OCI-M1 (cell line): ENCODE measurements at places on chromosomes 7 and 10.

DNA sequence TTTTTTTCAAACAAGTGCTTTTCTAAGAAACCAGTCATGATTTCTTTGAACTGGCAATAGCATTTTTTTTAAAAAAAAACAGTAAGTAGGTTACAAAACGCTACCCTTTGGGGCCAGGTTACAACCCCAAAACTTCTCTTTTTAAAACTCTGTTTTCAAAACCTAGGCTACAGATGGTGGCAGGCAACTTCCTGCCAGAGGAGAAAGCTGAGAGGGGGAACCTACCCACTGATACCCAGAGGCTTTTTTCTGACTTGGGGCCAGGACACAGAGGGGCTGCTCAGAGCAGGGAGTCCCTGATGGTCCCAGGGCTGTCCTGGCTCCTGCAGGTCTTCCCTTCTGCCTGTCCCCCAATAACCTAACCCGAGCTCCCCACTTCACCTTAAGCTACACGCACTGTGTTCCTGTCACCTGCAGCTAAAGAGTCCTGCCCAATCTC lies 6.9 kb downstream of the STN1 start:
- peak; percentile 50 for DNase-seq

GRCh38 chr7:32036557-32036956 lies 33.6 kb downstream of the PDE1C start:
- DNase-seq: peak; percentile 65

DNA sequence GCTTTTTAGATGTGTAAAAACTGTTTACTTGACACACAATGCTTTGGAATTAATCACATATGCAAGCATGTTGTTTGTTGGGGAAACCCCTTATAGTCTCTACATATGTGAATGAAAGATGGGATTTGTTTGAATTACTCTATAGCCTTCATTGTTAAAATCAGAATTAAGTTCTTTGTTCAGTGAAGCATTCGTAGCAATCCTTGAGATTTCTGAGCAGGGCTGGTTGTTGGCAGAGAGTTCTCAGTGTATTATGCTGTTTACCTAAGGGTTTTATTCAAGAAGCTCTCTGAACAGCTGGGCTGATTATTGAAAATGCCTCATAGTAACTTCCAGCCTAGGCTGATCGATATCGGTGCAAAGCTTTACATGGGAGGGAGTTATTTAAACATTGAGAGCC lies 190.9 kb downstream of the VTI1A start:
- DNase-seq: no peak

DNA sequence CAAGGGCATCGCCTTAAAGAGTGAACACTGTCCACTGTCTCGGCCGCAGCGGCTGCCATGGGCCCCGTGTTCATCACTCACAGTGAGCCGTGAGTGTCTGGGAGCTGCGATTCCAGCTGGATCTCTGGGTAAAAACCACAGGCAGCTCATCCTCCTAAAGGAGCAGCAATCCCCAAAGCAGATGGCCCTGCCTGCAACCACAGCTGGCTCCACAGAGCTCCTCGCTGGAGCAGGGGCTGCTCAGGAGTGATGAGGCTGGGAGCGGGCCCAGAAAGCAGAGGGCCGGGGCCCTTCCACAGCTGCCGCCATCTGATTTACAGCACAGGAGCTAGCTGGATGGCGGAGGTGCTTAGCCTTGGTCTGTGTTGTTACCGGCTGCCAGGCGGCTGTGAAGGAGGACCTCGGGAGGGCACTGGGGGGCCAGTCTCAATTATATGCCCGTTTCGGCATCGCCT lies 6.6 kb upstream of the TMEM184A start:
- no peak for DNase-seq

- peak; percentile 66 for DNase-seq
Measured at GRCh38 chr10:20855398-20856038, 41.6 kb downstream of the NEBL start.

DNA sequence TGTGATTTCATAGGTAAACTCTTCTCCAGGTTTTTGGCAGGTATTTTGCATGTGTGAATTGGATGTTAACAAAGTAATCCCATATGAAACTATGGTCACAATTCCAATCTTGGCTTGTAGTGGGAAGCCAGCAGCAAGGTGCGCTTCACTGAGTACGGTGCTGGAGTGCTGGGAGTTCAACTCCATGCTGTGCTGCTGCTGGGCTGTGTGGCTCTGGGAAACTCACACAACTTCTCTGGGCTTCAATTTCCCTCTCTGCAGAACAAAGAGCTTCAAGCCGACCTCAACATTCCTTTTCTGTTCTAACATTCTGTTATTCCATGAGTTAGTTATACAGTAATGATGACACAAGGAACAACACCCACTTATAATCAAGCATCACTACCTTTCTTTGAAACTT lies 18.2 kb upstream of the PITRM1 start:
- DNase-seq: no peak

DNA sequence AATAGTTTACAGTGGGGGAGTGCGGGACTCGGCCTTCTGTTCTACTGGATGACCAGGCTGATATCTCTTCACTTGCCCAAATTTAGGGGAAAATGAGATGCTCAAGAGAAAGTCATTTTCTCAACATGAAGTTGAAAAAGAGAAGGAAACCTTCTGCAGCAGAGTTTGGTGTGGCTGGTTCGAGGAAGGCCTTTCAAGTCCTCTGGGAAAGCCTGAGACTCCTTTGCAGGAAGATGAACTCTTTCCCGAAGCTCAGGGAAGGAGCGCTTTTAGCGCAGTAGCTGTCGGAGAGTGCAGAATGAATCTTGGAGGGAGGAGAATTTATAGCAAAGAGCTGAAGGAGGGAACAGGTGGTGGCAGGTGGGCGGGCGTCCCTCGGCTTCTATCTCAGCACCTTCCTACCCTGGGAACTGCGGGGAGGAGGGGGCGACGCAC lies at the start of gene ATOH7:
Gene ATOH7, minus strand, starts transcription at position 297 of the 435 bp plus-strand sequence. CDS start 436 bp downstream, outside the sequence.
- no peak for DNase-seq

GRCh38 chr7:151346-152050 lies 40.9 kb upstream of the FAM20C start:
- no peak for DNase-seq

DNA sequence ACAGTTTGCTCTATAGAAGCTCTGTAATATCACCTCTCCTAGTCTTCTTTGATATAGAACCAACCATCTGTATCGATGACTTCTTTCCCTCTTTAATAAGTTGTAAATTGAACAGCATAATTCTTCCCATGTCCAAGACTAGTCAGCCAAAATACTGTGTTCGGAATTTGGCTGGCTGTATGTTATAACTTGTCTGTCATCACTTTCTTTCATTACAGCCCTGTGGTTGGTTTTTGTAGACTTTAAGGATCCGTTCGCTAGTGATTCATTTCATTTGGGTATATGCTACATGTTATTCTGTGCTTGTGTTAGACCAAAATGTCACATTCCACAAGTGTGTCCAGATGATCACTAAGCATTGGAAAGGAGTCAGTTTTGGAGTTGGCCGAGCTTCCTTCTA lies 155.4 kb upstream of the ITGB1 start:
- DNase-seq: no peak

GRCh38 chr10:30581779-30582380 lies 47.7 kb downstream of the LYZL2 start:
- DNase-seq: peak; percentile 74

DNA sequence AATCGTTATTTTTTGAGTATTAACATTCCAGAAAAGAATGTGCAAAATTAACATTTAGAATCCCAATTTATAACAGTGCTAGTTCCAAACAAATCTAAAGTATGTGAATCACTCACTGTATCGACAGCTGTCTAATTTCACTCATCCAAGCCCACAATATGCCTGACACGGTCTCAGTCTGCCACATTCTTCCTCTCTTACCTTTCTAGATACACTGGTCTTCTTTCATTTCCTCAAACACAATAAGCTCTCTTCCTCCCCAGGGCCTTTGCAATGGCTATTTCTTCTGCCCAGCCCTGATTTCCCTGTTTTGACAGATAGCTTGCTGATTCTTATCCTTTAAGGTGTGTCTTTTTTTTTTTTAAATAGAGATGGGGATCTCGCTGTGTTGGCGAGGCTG lies 48.8 kb downstream of the UBE2H start:
- no peak for DNase-seq

- DNase-seq: peak; percentile 34
Measured at GRCh38 chr10:124722798-124723783, 21.1 kb downstream of the FAM53B start.

GRCh38 chr7:100132697-100133151 lies 6.0 kb downstream of the MBLAC1 start:
- DNase-seq: peak; percentile 91

- DNase-seq: no peak
Measured at GRCh38 chr7:132240821-132241422, 335.3 kb downstream of the PLXNA4 start.

DNA sequence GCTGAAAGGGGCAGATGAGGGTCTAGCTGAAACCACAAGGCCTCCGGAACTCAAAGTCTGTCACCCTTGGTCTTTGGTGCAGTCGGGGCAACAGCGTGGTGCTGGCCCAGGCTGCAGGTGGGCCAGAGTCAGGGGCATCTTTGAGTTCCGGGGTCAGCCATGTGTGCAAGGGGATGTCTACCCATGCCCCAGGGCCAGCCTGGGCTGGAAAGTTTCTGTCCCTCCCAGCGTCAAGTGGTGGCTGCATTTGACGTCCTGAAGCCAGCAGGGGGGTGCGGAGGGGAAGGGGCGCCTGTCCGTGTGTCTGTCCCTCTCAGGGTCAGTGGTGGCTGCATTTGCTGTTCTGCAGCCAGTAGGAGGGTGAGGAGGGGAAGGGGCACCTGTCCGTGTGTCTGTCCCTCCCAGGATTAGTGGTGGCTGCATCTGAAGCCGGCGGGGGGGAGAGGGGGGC lies 638 bp downstream of the BRAT1 start:
- DNase-seq: no peak

- no peak for DNase-seq
Measured at GRCh38 chr10:74088722-74089121, 61.9 kb downstream of the AP3M1 start.

GRCh38 chr10:32332299-32332750 lies 14.6 kb downstream of the EPC1 start:
- peak; percentile 91 for DNase-seq

DNA sequence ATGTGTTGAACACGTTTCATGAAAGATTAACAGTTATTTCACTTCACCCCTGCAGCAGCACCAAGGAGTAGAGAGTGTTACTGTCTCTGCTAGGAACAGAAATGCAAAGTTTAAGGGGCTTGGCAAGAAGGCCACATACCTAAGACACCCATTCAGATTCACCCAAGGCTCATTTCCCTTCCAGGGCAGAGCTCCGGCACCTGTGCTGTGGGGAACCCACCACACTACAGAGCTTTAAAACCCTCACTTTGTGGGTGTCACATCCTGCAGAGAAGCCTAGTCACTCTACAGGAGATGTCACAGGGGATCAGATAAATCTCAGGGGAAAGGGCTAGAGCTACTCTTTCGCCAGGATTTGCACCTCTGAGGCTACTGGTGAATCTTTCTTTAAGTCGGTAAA lies 176.1 kb upstream of the KLF6 start:
- DNase-seq: no peak

GRCh38 chr10:30820261-30820991 lies 190.9 kb upstream of the LYZL2 start:
- no peak for DNase-seq

DNA sequence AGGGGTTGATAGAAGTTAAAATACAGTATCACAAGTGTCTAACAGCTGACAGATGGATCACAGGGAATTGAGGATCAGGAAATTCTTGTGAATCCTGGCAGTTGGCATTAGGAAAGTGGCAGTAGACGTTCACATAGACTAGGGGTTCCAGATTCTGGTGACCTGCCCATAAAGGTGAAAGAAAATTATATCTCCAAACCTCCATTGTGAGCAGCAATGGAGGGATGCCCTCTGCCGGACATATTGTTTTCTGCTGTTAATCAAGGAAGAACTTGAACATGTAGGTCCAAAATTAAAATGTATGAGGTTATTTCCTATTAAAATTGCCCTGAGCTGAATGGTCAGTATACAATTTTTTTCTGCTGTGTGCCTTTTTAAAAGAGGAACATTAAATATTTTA lies 5.1 kb downstream of the NME8 start:
- DNase-seq: peak; percentile 35

- no peak for DNase-seq
Measured at GRCh38 chr7:133513608-133514007, 260.7 kb downstream of the EXOC4 start.

DNA sequence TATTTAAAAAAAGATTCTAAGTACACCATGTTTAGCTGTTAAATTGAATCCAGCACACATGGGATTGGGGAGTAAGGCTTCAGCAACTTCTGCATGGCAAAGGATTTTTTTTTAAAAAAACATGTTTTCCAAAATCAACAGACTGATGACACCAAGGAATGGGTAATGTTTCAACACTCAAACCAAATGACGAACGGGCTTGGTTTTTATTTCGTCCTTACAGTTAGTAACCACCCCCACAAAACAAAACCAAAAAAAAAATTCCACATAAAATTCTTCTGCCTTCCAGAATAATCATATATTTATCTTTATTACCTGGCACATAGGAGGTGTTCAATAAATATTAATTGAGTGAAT lies 45.7 kb downstream of the ICA1 start:
- no peak for DNase-seq

DNA sequence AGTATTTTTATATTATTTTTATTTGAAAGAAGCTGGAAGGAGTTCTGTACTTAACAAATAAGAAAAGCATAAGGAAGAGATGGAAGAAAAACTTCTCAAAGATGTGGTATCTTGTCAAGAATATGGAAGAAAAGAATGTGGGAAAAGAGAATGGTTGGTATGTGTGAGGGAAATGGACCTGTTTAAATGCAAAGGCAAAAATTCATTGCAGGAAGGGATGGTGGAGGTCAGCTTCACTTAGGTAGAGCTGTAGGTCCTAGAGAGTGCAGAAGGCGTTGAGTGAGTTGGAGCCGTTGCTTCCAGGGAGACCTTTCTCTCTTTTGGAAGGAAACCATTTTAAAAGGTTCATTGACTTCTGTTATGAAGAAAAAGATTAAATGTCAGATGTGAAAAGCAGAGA lies 107.3 kb downstream of the EXOC4 start:
- DNase-seq: no peak
